Hindlimb muscle (tissue), 1 donor: ENCODE measurements at places on chromosomes 1 and 21. TPM values are rescaled to one million over a fixed set of nuclear protein-coding genes. Genes with fewer than 3 reads are reported as not detected.

DNA sequence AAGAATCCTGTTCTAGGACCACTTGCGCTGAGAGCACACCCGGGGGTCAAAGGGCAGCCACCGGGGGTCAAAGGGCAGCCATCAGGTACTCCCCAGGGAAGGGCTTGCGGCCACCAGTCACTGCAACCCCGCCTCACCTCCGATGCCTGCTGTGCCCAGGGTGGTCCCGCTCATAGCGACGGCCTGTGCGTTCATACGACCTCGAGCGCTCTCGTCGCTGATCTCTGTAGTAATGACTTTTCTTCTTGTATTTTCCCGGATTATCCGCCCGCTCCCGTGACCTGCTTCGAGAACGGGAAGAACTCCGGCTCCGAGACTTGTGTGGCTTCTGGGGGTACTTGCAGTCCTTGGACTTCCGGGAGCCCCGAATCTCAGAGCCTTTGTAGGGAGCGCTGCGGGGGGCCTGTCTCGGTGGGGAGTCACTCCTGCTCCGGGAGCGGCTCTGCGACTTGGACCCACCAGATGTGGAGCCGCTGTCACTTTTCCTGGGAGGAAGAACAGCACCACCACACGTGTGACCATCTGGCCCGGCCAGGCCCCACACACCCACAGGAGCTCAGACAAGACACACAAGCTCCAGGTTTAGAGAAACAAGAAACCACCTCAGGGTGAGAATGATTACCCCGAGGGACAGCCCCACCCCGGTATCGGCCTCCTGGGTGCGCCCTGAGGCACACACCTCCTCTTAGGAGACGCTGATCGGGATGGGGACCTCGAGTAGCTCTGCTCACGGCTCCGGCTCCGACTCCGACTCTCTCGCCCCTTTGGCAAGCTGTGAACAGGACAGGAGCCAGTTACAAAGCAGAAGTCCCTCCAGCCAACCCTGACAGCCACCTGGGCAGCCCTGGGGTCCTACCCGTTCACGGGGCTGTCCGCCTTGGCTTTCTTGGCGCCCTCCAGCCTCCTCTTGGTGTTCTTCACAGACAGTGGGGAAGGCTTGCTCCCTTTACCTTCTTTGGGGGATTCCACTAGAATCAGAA is 11.7 kb downstream of the CCNL2 start:
- DNase-seq: no peak

- DNase-seq: no peak
Measured at GRCh38 chr21:32777269-32777668, 5.7 kb upstream of the PAXBP1 start.

DNA sequence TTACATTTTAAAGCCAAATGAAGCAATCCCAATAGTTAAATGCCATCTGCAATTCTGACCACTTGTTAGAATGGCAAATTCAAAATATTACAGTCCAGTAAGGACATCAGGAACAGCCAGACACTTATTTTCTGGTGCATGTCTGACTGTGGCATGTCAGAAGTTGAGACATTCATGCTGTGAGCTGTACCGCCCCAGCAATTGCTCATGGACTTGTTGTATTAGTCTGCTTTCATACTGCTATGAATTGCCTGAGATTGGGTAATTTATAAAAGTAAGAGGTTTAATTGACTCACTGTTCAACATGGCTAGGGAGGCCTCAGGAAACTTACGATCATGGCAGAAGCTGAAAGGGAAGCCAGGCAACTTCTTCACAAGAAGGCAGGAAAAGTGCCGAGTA is 19.1 kb downstream of the DDAH1 start:
- no peak for DNase-seq

NLRP3 gene
- 1.8 TPM for polyA plus RNA-seq
